ENCODE measurements at places on chromosomes 7 and 10.
A peak's percentile ranks its signal among the peaks of the same experiment; 100 is the strongest.

GRCh38 chr7:117172283-117172682 lies 150.6 kb downstream of the WNT2 start:
- no peak for DNase-seq

DNA sequence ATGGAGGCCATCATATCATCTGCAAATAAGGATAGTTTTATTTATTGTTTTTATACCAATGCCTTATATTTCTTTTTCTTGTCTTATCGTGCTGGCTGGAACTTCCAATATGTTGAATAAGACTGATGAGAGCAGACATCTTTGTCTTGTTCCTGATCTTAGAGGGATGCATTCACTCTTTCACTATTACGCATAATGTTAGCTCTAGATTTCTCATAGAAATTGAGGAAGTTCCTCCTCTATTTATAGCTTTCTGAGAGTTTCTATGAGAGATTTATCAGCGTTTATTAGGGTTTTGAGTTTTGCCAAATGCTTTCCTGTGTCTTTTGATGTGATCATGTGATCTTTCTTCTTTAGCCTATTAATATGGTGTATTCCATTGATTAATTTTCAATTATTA lies 49.3 kb downstream of the COL28A1 start:
- no peak for DNase-seq

GRCh38 chr10:60463746-60464145 lies 74.1 kb upstream of the ANK3 start:
- DNase-seq = peak; percentile 47

GRCh38 chr7:6502886-6503285 lies 48.4 kb downstream of the GRID2IP start:
- DNase-seq = no peak

GRCh38 chr7:26443751-26444150 lies 152.1 kb downstream of the SNX10 start:
- no peak for DNase-seq

- DNase-seq = no peak
Measured at GRCh38 chr7:116584721-116585120, 59.9 kb downstream of the CAV1 start.

DNA sequence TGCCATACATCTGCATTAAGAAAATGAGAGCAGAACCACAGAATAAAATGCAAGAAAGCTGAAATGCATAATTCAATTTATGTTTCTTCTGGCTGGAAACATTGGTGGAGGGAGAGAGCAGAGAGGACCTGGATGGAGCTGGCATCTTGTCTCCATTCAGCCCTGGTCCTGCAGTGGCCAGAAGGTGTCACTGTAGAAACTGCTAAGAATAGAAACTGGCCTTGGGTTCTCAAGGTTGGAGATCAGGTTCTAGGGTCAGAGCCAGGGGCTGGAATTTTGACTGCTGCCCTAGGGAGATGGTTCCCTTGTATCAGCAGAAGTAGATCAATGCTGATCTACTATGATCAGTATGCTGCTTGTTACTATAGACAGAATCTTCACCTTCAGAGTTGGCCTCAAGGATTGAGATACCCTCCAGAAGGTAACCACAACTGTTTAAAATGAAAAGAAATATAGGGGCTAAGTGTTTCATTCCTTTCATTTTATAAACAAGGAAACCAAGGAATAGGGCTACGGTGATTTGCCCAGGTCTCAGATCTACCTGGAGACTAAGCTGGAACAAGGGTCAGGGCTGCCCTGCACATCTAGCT lies 13.1 kb downstream of the TAS2R41 start:
- DNase-seq = no peak

- peak; percentile 41 for DNase-seq
Measured at GRCh38 chr10:75487087-75487754, 55.8 kb downstream of the LRMDA start.

DNA sequence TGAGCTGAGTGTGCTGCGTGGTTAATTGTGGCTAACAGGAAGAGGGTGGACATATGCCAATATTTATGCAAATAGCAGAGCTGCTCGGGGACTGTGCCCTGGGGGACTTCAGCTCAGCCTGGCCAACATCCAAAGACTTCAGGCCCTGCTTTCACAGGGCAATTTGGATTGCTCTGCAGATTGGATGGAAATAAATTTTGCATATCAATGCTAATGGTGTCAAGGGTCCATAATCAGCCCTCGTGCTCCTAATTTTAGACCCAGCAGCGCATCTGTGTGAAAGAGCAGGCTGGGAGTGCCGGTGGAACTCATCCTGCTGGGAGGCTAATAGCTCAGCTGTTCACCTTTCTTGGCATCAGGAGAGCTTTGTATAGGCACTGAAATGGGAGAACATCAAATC lies 270.1 kb downstream of the TCERG1L start:
- no peak for DNase-seq

- DNase-seq = no peak
Measured at GRCh38 chr7:106276513-106276912, 8.3 kb downstream of the NAMPT start.

DNA sequence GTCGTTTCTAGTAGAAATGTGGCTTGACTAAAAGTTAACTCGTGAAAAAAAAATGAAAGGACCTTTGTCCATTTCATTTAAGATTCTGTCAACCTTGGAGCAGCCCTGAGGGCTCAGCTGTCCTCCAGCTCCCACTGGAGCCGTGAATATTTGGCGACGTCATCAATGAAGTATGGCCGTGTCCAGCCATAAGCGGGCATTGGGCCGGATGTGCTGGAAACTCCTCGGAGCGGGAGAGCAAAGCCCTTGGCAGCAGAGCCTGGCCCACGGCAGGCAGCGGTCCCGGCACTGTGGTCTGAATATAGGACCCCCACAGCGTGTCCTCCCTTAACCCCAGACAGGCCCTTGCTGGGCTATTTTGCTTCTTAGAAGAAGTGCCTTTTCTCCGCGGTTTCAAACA lies 50.0 kb downstream of the JAKMIP3 start:
- DNase-seq = no peak

DNA sequence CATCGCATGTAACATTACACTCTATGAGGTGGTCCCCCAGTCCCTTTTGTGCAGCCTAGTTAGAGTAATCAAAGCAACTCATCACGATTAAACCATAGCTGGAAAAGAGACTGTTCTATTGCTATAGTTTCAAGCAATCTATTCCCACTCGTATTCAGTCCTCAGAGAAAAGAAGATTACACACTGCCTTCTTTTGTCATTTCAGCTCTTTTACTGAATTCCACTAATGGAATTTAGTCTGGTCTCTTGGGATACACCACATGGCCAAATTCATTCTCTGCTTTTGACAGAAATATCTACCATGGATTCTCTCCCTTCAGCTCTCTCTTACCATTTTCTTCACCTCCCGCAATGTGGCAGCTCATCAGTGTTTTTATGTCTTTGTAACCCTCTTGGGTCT lies 108.9 kb upstream of the HDAC9 start:
- DNase-seq = no peak

GRCh38 chr10:78905957-78906308 lies 162.8 kb upstream of the ZMIZ1 start:
- no peak for DNase-seq

GRCh38 chr10:73850863-73851461 lies 23.4 kb downstream of the CAMK2G start:
- DNase-seq = peak; percentile 95

GRCh38 chr7:79862447-79863210 lies 272.0 kb upstream of the GNAI1 start:
- DNase-seq = no peak

DNA sequence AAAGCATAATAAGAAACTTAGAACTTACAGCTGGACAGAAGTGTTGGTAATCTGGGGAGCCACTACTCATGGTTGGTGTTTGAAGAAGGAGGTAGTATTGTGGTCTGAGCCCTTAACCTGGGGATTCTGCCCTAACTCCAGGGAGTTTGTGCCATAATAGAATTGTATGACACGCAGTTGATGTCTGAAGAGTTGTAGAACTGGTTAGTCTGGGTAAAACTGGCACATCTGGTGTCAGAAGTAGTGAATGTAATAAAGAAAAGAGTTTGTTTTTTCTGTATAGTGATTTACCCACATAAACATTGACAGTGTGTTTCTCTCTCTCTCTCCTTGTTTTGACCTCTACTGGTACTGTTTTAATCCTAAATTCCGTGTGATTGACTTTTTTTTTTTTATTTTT lies 448.1 kb upstream of the SEMA3D start:
- no peak for DNase-seq

- peak; percentile 99 for DNase-seq
Measured at GRCh38 chr7:130356121-130356875, 11.7 kb downstream of the CPA5 start.

- DNase-seq = no peak
Measured at GRCh38 chr7:104791080-104791479, 222.9 kb upstream of the KMT2E start.

GRCh38 chr7:3911685-3912084 lies 610.6 kb downstream of the SDK1 start:
- DNase-seq = no peak

DNA sequence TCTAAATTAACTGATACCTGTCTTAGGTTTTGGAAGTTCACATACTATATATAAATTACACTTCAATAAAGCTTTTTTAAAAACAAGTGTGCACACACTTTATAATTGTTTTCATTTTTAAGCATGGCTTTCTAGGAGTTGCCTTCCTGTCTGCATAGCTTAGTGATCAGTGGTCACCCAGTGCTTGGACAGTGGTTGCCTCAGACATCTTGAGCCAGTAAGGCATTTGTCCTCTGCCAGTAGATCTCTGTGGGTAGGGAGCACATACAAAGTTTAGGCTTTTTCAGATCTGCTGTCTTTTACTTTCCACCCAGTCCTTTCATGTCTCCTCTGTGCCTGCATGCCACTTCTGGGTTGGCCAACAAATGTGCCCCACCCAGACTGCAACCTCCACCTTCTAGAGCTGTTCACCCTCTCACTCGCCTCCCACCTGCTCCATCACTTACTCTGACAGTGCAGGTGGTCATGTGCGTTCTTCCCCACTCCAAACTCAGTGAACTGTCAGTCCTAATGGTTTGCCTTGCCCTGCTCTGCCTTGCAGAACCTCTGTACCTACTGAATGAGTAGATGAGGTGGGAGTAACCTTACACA lies 31.7 kb downstream of the TPST1 start:
- no peak for DNase-seq

DNA sequence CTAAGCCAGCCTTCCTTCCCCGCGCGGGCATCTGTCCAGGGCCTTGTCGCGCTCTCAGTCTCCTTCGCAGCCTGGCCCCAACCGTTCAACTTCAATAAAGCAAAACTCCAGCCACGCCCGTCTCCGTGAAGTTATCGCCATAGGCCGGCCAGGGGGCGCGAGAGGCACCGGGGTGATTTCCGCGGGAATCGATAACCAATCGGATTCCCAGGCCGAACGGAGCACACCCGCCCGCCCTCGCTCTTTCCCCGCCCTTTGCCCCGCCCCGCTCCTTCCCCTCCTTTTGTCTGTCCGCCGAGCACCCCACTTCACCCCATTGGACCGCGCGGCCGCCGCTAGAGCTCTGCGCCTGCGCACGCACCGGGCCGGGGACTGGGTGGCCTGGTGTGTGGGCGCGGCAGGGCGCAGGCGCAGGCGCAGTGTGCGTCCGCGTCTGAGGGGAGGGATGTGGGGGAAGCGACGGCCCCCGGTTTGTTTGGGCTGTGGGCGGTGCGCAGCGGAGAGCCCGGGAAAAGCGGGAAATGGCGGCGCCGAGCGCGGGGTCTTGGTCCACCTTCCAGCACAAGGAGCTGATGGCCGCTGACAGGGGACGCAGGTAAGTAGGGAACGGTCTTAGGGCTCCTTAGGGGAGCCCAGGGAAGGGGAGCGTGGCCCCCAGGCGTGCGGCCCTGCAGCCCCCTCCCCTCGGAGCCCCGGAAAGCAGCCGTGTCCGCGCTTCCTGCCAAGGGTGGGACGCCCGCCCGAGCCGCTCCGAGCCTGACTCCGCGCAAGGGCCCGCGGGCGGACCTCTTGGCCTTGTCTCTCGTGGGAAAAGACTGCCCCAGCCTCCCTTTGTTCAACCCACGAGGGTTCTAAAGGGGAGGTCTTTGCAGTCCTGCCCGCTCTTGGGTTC lies at the start of gene CASP2:
Gene CASP2 (plus strand): TSS at position 417 of the 892 bp plus-strand sequence. CDS start 105 bp downstream, at position 522.
- peak; percentile 98 for DNase-seq

DNA sequence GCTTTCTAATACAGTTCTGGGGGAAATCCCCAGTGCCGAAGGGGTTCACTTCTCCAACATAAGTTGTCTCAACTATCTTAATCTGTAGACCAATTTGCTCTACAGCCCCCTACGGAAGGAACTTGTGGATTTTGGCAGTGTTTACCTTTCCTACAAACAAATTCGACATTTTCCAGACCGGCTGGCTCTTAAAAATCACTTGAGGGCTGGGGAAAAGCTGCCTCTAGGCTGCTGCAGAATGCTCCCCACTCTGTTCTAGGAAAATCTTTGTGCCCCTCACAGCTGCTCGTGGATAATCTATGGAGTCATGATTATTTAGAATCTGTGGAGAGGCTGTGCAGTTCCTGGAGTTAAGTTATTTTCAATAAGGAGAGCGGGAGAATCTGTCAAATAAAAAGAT lies 474.6 kb upstream of the FZD8 start:
- no peak for DNase-seq

DNA sequence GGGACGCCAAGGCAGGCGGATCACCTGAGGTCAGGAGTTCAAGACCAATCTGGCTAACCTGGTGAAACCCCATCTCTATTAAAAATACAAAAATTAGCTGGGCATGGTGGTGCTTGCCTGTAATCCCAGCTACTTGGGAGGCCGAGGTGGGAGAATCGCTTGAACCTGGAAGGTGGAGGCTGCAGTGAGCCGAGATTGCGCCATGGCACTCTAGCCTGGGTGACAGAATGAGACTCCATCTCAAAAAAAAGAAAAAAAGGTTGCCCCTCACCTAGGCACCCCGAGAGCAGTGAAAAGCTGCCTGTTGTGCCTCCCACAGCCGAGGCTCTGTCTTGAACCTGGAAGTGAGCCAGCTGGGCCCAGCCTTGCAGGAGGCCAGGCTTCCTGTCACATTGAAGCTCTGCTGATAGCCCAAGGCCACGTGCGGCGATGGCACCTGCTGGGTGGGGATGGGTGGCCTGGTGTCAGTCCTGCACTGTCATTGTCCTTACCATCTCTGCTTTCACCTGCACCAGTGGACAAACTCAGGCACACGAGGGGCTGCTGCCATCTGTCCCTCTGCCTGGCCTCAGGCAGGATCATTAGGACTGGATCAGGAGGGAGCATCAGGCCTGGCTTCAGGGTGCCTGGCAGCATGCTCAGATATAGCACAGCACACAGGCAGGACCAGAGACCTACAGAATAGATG lies 37.8 kb downstream of the DNAJB12 start:
- no peak for DNase-seq

GRCh38 chr7:75987026-75987804 lies 7.2 kb downstream of the TMEM120A start:
- DNase-seq = no peak

DNA sequence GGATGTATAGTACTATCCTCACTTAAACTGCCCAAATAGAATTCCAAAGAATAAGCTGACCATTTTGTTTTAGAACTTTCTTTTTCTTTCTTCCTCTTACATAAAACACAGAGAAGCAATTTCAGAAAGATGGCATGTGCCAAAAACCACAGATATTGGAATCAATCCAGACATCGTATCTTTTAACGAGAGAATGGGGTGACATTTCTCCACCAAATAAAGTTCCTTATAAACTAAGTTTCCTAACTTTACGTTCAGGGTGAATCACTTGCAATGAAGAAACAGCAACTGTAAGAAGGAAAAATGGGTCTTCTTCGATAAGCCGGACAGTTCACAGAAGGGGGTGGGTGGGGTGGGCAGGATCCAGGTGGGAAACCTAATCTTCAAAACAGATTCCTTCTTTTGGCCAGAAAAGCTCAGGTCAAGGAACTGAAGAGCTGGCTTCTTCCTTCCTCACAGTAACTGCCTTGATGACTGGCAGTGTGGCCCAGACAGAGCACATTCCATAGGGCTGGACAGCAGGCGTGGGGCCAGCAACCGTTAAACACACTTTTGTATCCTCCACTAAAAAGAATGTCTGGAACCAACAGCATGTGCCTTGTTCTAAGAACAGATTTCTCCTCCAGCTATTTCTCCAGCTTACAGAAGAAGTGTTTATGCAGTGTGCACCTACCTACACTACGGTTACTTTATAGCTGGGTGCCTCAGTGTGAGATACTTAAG lies 31.5 kb downstream of the CREB3L2 start:
- DNase-seq = peak; percentile 92

All from fibroblast of skin of abdomen (primary cell).